Colonic mucosa (tissue), 4 donors: ENCODE measurements at places on chromosomes 6 and 20.

- no peak overlapping the region for H3K4me3 ChIP-seq
- H3K4me1 ChIP-seq, result peaks cover 10% of the 10 kb centered on the region
- H3K27me3 ChIP-seq, result peaks cover 4% of the 10 kb centered on the region
- no peak overlapping the region for H3K27ac ChIP-seq
Observed at GRCh38 chr20:62602550-62602949, 39.8 kb upstream of the SLCO4A1 start.

- H3K4me1 ChIP-seq, result no peaks in the 10 kb centered on the region
- H3K4me3 ChIP-seq, result no peak overlapping the region
- no peaks in the 10 kb centered on the region for H3K27me3 ChIP-seq
- no peaks in the 10 kb centered on the region for H3K36me3 ChIP-seq
- no peak overlapping the region for H3K27ac ChIP-seq
Observed at GRCh38 chr6:153553627-153554026, 422.5 kb upstream of the RGS17 start.

GRCh38 chr6:4336084-4336483, 200.7 kb upstream of the ECI2 start:
- no peak overlapping the region for H3K4me3 ChIP-seq
- H3K27ac ChIP-seq, result no peak overlapping the region
- no peaks in the 10 kb centered on the region for H3K36me3 ChIP-seq
- DNase-seq, result no peak

- DNase-seq, result no peak
- no peaks in the 10 kb centered on the region for H3K27me3 ChIP-seq
- no peak overlapping the region for H3K4me3 ChIP-seq
- H3K4me1 ChIP-seq, result no peaks in the 10 kb centered on the region
- H3K36me3 ChIP-seq, result peaks cover 4% of the 10 kb centered on the region
Observed at GRCh38 chr6:52513464-52513863, 63.4 kb downstream of the TRAM2 start.

DNA sequence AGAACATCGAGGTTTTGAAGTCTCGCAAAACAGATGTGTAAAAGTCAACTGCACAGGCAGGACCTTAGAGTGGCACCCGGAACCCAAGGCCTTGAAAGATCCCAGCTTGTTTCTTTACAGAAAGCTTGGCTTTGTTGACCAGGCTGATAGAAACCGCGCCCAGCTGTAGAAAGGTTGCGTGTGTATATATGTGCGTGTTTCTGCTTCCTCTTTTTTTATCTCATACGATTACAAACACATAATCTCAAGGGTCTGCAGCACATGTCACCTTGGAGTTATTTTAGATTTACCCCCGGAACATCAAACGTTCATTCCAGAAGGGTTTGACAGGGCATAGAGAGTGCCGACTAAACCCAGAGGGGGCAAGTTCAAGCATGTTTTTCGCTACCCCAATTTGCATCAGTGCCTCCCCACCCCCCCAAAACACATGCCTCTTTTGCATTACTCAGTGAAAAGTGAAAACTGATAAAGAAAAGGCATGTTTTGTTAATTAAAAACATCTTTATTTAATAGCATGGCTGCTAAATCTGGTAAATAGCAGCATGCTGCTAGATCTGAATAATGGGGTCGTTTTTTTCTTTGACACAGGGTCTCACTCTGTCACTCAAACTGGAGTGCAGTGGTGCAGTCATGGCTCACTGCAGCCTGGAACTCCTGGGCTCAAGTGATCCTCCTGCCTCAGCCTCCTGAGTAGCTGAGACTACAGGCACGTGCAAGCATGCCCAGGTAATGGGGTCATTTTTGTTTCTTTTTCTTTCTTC, 33.2 kb upstream of the NCOA3 start:
- DNase-seq, result peak; percentile 38
- H3K4me1 ChIP-seq, result no peaks in the 10 kb centered on the region
- no peaks in the 10 kb centered on the region for H3K27me3 ChIP-seq
- H3K36me3 ChIP-seq, result no peaks in the 10 kb centered on the region
- no peak overlapping the region for H3K4me3 ChIP-seq

GRCh38 chr6:47343600-47343999, 33.9 kb upstream of the TNFRSF21 start:
- H3K36me3 ChIP-seq, result no peaks in the 10 kb centered on the region
- H3K27ac ChIP-seq, result no peak overlapping the region
- H3K4me1 ChIP-seq, result no peaks in the 10 kb centered on the region
- H3K27me3 ChIP-seq, result no peaks in the 10 kb centered on the region

DNA sequence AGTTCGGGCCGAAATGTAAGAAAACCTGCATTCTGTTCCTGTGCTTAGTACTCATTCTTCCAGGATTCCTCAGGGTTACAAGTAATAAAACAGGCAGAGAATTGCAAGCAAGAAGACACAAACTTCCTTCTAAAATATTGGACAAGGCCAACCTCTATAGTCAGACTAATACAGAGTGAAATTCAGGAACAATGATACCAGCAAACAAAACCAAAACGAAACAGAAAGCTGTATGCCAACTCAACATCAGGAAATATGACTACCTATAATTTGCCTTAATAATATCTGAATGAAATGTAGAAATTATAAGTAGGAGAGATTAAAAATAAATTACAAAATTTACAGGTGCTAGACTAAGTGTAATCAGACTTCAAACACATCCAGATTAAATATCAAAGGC, 238.8 kb downstream of the HIVEP2 start:
- DNase-seq, result no peak
- no peak overlapping the region for H3K27ac ChIP-seq
- no peak overlapping the region for H3K4me3 ChIP-seq
- H3K27me3 ChIP-seq, result no peaks in the 10 kb centered on the region

DNA sequence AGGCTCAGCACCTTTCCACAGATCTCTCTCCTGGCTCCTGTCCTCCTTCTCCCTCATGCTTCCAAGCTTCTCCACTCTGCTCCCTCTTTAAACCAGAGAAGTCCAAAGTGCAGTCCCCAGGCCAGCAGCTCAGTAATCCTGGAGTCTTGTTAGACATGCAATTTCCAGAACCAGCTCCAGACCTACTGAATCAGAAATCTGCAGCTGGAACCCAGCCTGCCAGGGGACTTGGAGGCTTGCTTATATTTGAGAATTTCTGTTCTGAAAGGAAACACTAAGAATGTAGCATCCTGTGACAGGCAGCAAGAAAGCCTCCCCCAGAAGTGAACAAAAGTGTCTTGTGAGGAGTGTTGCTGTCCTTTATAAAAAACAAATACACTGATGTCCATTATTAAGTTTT, 438.1 kb downstream of the BCKDHB start:
- no peak overlapping the region for H3K4me3 ChIP-seq
- H3K27me3 ChIP-seq, result no peaks in the 10 kb centered on the region
- no peaks in the 10 kb centered on the region for H3K36me3 ChIP-seq

DNA sequence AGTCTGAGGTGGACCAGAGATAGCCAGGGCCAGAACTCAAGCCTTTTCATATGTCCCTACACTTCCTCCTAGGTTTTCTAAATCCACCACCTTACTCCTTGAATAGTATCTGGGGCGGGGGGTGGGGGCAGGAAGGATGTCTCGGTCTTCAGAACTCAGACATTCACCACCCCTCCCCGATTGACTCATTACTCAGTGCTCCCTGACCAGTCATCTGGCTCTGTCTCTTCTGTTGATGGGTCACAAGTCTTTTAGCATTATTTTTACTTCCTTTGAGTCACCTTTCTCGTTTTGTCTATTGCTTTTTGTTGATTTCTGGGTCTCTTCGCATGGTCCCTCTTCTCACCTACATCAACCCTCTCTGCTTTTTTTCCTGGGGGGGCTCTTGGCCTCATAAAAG, 23.3 kb downstream of the NOX3 start:
- H3K4me1 ChIP-seq, result no peaks in the 10 kb centered on the region
- H3K4me3 ChIP-seq, result no peak overlapping the region

- DNase-seq, result no peak
- H3K27me3 ChIP-seq, result no peaks in the 10 kb centered on the region
- H3K36me3 ChIP-seq, result no peaks in the 10 kb centered on the region
- no peak overlapping the region for H3K27ac ChIP-seq
- H3K4me1 ChIP-seq, result no peaks in the 10 kb centered on the region
- H3K4me3 ChIP-seq, result no peak overlapping the region
Observed at GRCh38 chr6:39587080-39587479, 138.1 kb downstream of the KIF6 start.

DNA sequence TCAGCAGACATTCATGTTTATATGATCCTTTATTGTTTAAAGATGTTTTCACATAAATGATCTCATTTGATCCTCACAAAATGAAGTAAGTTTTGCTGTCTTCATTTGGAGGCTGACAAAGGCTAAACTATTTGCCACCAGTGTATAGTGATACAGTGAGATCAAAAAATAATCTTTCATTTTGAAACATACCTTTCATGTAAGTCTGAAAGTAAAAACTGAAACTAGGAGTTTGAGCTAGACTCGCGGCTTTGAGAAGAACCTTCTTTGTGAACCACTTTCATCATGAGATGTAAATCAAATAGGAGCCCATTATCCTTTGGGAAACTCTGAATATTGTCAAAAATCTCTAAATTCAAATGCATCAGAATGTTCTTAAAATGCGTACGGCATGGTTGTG, 40.3 kb upstream of the SPTLC3 start:
- no peak for DNase-seq
- no peaks in the 10 kb centered on the region for H3K4me1 ChIP-seq
- no peak overlapping the region for H3K4me3 ChIP-seq
- H3K36me3 ChIP-seq, result no peaks in the 10 kb centered on the region
- H3K27me3 ChIP-seq, result no peaks in the 10 kb centered on the region
- H3K27ac ChIP-seq, result no peak overlapping the region

- H3K27ac ChIP-seq, result no peak overlapping the region
- H3K27me3 ChIP-seq, result no peaks in the 10 kb centered on the region
- no peak for DNase-seq
Observed at GRCh38 chr6:158037021-158037420, 55.4 kb downstream of the SYNJ2 start.

- H3K36me3 ChIP-seq, result no peaks in the 10 kb centered on the region
- peaks cover 4% of the 10 kb centered on the region for H3K4me1 ChIP-seq
- H3K4me3 ChIP-seq, result no peak overlapping the region
- H3K27me3 ChIP-seq, result no peaks in the 10 kb centered on the region
- H3K27ac ChIP-seq, result peak overlapping the region; percentile 82
- peak; percentile 50 for DNase-seq
Observed at GRCh38 chr6:33886673-33887144, 82.9 kb upstream of the MLN start.

GRCh38 chr6:147283460-147283859, 79.2 kb downstream of the STXBP5 start:
- H3K27ac ChIP-seq, result peak overlapping the region; percentile 30
- DNase-seq, result no peak
- no peak overlapping the region for H3K4me3 ChIP-seq
- peaks cover 4% of the 10 kb centered on the region for H3K4me1 ChIP-seq

- DNase-seq, result no peak
- H3K4me3 ChIP-seq, result no peak overlapping the region
- no peaks in the 10 kb centered on the region for H3K27me3 ChIP-seq
- peaks cover 4% of the 10 kb centered on the region for H3K4me1 ChIP-seq
Observed at GRCh38 chr6:152268846-152269442, 368.2 kb downstream of the SYNE1 start.

- H3K4me1 ChIP-seq, result no peaks in the 10 kb centered on the region
- H3K27ac ChIP-seq, result no peak overlapping the region
- no peaks in the 10 kb centered on the region for H3K36me3 ChIP-seq
- DNase-seq, result no peak
Observed at GRCh38 chr20:3430376-3431069, 23.1 kb upstream of the DNAAF9 start.

DNA sequence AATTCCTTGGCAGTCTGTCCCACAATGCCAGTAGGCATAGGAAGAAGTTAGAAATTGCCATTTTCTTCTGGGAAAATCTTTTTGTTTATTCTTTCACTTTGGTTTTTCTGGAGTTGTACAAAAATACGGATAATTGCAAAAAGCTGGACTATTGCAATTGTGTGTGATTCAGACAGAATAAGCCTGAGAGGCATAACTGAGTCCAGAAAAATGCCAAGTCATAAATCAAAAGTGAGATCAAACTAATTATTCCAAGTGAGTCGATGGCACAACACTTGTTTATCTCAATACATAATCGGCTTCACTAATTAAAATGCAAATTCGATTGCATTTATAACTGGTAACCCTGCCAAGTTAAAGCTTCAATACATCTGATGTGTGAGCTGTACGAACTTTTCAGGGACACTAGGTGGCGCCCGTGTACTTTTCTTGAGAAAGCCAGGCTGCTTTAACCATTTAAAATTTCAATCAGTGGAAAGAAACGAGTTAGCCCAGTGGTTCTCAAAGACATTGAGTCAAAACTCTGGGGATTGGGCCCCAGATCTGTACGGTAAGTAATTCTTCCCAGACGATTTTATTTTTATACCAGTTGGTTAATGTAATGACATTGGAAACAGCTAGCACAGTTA, 102.6 kb downstream of the LAMP5 start:
- H3K4me1 ChIP-seq, result no peaks in the 10 kb centered on the region
- H3K27ac ChIP-seq, result no peak overlapping the region
- H3K36me3 ChIP-seq, result no peaks in the 10 kb centered on the region

DNA sequence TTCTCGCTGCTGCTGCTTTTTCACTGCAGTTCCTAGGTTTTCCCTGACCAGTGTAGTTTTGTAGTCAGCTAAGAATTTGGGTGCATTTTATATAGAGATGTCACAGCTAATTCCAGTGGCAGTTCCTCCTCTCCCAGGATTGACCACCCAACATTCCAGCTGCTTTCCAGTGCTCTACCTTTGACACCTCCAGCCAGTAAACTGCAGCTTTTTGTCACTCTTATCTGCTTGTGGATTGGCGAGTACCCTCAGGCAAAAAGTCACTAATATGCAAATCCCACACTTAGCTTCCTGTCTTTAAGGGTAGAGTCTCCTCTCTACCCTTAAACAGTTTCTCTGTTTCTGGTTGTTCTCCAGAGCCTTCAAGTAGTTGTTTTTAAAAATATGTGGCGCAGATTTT, 146.9 kb upstream of the KCNG1 start:
- H3K27me3 ChIP-seq, result no peaks in the 10 kb centered on the region
- H3K27ac ChIP-seq, result no peak overlapping the region
- H3K4me1 ChIP-seq, result no peaks in the 10 kb centered on the region
- H3K4me3 ChIP-seq, result no peak overlapping the region

DNA sequence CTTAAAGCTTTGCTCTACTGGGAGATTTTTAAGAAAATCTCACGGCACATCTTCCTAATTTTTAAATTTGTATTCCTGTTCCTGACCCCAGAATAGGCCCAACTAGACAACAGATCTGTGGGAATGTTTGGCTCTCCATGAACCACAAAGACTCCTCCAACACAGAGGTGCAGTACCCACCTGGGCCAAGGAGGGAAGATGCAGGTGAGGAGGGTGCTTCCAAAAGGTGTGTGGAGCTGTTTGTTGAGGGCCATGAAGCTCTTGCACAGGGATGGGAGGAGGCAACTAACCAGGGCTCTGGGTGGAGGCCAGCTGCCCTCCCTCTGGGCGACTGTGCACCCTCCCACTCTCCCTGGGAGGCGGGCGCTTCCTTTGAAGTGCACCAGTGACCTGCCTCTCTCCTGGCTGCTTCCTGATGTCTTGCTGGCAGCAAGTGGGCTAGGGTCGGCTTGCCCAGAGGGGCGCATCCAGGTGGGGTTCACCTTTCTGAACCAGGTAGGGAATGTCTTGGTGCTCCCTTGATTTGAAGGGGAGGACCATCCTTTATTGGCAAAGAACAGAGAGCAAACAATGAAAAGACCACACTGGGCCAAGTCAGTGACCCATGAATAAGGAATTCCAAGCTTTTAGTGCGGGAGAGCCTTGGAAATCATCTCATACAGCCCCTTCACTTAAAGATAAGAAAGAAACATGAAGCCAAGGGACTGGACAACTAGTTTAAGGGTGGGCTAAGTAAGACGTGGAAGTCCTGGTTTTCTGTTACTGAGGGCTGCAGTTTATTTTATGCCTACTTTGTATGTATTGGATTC, 76.0 kb downstream of the ANKRD6 start:
- no peaks in the 10 kb centered on the region for H3K4me1 ChIP-seq
- H3K27ac ChIP-seq, result no peak overlapping the region
- no peaks in the 10 kb centered on the region for H3K36me3 ChIP-seq
- no peaks in the 10 kb centered on the region for H3K27me3 ChIP-seq
- no peak for DNase-seq
- H3K4me3 ChIP-seq, result no peak overlapping the region
